Activated CD4-positive, alpha-beta T cell treated with anti-CD3 and anti-CD28 coated beads for 24 hours (primary cell): ENCODE measurements at places on chromosomes 12 and 14.

DNA sequence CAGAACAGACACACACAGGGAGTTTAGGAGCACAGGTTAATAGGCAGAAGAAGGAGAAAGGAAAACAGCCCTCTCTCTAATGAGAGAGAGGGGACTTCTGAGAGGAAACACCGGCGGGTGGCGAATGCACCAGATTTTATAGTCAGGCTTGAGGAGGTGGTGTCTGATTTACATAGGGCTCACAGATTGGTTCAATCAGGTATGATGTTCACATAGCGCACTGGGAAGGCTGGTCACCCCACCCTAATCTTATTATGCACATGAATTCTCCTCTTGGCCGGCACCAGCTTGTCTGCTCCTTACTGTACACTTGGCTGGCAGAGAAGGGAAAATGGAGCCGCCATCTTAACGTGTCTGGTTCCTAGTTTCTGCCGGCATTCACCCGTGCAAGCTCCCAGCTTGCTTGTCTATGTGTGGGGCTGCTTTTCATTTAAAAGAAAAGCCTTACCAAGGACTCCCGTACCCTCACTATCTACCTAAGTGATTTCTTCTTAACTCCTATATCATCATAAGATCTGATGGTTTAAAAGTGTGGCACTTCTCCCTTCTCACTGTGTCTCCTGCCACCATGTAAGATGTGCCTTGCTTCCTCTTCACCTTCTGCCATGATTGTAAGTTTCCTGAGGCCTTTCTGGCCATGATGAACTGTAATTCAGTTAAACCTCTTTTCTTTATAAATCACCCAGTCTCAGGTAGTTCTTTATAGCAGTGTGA lies 15.1 kb downstream of the BCAT1 start:
- no peak for DNase-seq

- DNase-seq, result no peak
Measured at GRCh38 chr12:27505761-27506160, 18.2 kb upstream of the PPFIBP1 start.

DNA sequence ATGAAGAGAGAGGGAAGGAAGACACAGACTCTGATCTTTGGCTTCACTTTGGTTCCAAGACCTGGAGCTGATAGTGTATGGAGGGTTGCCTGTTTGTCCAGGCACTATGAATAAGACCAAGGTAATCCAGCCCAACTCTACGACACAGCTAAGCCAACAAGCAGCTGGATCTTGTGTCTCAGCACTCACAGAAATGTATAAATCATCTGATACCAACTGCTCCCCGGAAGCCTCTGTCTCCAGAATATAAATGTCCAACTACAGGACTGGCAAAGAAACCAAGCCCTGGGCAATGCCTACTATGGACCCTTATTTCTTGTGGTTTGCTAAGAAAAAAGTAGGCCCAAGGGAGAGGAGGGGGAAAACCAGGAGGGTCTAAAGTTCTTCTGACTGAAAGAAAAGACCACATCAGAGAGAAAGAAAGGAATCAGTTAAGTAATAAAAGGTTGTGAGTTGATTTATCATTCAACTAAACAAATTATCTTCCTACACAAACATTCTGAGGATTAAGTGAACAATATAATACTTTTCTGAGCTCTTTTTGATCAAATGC lies 204.0 kb downstream of the DAD1 start:
- DNase-seq, result no peak

DNA sequence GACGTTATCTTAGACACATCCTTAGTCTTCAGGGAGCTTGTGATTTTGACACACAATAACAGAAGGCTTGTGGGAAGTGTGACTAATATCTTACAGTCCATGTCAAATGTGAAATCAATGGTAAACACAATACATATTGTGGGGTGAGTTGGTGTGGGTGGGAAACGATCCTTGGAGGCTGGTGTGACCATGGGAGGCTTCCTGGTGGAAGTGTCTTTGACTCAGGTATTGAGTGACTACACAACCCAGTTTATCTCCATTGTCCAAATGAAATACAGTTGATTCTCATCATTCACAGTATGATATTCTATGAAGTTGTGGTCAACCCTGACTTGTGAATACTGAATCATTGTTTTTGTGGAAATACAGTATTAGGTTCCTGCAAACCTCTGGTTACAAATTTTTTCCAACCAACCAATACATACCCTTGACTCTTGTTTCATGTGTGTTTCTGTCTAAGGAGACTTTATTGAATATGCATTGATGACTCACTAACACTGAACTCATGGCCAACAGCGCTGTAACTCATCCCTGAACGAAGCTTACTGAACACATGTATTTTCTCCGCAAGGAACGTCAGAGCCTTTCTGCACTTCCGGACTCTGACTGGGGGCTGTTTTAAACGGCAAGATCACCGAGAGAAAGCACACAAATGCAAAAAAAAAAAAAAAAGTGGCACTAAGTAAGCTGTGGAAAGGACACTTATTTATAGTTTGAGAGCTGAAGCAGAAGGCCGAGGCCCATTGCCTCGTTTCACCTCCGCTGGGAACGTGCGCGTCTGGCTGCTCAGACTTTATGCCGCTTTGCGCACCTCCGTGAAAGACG lies 59.0 kb downstream of the CLMN start:
- no peak for DNase-seq

GRCh38 chr14:70642303-70643235 lies 853 bp downstream of the TTC9 start:
- DNase-seq, result peak; percentile 20

DNA sequence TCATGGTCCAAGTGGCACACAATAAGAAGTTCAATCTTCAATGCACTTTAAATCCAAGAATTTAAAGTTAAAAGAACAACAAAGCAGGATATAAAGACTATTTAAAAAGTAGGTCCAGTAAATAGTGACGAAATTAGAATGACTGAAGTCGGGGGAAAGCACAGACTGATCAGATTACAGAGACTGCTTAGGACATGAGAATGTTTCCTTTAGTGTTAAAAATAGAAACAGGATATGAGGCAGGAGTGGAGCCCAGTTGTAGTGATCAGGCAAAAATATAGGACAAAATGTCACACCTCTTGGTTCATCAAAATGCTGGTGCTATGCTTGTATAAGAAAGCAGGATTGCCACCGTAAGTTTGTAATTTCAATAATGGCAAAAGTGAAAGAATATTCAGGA lies 52.2 kb upstream of the CD163 start:
- DNase-seq, result no peak
